Thoracic aorta endothelial cell (primary cell): ENCODE measurements at places on chromosomes 7 and 10. TPM values are rescaled to one million over a fixed set of nuclear protein-coding genes. Genes with fewer than 3 reads are reported as not detected.

Gene GPC2
- 3.9 and 4.1 TPM in 2 replicates for total RNA-seq

Gene LIPM
- total RNA-seq, result not detected in 2 replicates

Gene CDC14C
- total RNA-seq, result not detected in 2 replicates

Gene CCDC3
- total RNA-seq, result 1.7 and 1.8 TPM in 2 replicates

Gene GNAT3
- total RNA-seq, result not detected in 2 replicates

Gene COL26A1
- total RNA-seq, result not detected in 2 replicates

Gene ERVW-1
- total RNA-seq, result not detected in 2 replicates

Gene LGI1
- total RNA-seq, result not detected in 2 replicates

Gene CALHM1
- total RNA-seq, result not detected in 2 replicates

Gene VAX1
- not detected in 2 replicates for total RNA-seq

Gene MKI67
- total RNA-seq, result 63.0 and 98.2 TPM in 2 replicates

Gene ITGB8
- total RNA-seq, result 5.5 and 8.9 TPM in 2 replicates

Gene RASA4B
- total RNA-seq, result 1.7 and 2.8 TPM in 2 replicates

Gene CFAP69
- 2.0 and 3.5 TPM in 2 replicates for total RNA-seq

Gene IFIT1B
- not detected in 2 replicates for total RNA-seq

Gene KLHDC10
- total RNA-seq, result 31.3 and 33.4 TPM in 2 replicates

Gene KAZALD1
- total RNA-seq, result 2.4 and 2.9 TPM in 2 replicates

Gene HOXA6
- total RNA-seq, result 5.4 TPM in 1 of 2 replicates, not detected in the other
